Upper lobe of right lung (tissue), 1 donor: ENCODE measurements at places on chromosomes 12 and 14. TPM values are rescaled to one million over a fixed set of nuclear protein-coding genes. Genes with fewer than 3 reads are reported as not detected.

DNA sequence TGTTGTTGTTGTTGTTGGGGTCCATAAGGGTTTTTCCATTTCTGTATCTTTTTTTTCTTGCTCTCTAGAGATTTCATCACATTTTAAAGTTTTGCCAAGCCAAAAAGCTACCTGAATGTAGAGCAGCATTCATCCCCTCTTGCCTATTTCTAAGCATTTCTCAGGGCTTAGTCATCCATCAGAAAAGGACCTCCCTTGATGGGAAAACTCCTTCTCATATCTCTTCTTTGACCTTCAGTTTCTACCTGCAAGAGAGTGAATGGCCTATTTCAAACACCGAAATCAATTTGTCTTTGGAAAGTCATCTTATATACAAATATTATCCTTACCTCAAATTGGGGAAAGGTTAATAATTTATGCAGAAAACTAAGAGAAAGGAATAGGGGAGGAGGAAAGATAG is 4.5 kb downstream of the MYBPC1 start:
- H3K27ac ChIP-seq = no peak overlapping the region
- no peak for DNase-seq
- no peaks in the 10 kb centered on the region for H3K36me3 ChIP-seq
- no peaks in the 10 kb centered on the region for H3K4me1 ChIP-seq
- H3K4me3 ChIP-seq = no peak overlapping the region
- H3K27me3 ChIP-seq = no peaks in the 10 kb centered on the region

- no peaks in the 10 kb centered on the region for H3K36me3 ChIP-seq
- DNase-seq = no peak
- H3K27me3 ChIP-seq = no peaks in the 10 kb centered on the region
- no peak overlapping the region for H3K4me3 ChIP-seq
Observed at GRCh38 chr12:96063046-96063445, 27.7 kb upstream of the LTA4H start.

GRCh38 chr12:124385219-124385969 is 90.5 kb downstream of the RFLNA start:
- peaks cover 35% of the 10 kb centered on the region for H3K36me3 ChIP-seq
- no peak overlapping the region for H3K27ac ChIP-seq
- no peaks in the 10 kb centered on the region for H3K27me3 ChIP-seq
- no peak overlapping the region for H3K4me3 ChIP-seq
- no peak for DNase-seq
- peaks cover 67% of the 10 kb centered on the region for H3K4me1 ChIP-seq

GRCh38 chr14:33017016-33017415 is 78.3 kb downstream of the NPAS3 start:
- H3K4me1 ChIP-seq = no peaks in the 10 kb centered on the region
- H3K27ac ChIP-seq = no peak overlapping the region
- no peaks in the 10 kb centered on the region for H3K27me3 ChIP-seq
- H3K36me3 ChIP-seq = no peaks in the 10 kb centered on the region
- no peak for DNase-seq
- H3K4me3 ChIP-seq = no peak overlapping the region

Gene TUBA1B
- total RNA-seq = 440 TPM

Gene PPP2R3C
- total RNA-seq = 34.2 TPM
